ENCODE measurements at places on chromosomes 12 and 14.

GRCh38 chr14:99578541-99579101 is 25.4 kb downstream of the CCDC85C start:
- DNase-seq = no peak

- no peak for DNase-seq
Observed at GRCh38 chr14:78178971-78179370, 8.8 kb downstream of the NRXN3 start.

DNA sequence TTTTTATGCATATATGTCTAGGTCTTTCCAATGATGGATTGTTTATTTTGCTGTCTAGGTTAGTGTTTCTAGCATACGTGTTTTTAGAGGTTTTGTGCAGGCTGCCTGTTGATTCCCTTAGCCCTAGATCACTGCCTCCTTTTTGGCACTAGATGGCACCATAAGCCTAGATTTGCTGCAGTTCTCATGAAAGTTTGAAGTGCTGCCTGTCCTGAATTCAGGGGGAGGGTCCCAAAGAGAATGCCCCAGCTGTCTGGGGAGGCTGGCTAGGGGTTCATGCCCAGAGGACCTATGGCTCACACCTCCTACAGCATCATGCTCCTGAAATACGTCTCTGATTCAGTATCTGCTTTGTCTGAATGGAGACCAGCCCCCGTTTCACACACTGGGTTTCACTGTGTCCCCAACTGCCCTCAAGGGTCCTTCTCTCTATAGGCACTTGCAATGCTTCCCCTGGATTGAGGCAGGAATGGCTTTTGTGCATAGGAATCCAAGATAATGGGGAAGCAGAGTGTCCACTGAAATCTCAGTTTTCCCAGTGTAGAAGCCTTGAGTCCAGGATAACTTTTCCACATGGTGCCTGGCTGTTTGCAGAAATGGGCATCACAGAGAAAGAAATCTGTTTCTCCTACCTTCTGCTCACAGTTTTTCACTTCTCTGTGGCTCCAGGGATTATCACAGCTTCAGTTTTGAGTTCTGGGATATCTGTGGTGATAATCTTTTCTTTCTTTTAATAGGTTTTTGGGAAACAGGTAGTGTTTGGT is 14.2 kb upstream of the TXNRD1 start:
- DNase-seq = no peak

DNA sequence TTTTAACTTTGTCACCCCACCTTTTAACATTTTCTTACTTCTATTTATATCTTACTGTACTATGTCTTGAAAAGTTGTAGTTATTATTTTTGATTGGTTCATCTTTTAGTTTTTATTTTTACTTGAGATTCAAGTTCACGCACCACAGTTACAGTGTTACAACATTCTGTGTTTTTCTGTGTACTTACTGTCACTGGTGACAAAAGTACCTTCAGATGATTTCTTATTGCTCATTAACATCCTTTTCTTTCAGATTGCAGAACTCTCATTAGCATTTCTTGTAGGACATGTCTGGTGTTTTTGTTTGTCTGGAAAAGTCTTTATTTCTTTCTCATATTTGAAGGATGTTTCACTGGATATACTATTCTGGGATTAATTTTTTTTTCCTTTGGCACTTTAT is 289.9 kb downstream of the BCAT1 start:
- no peak for DNase-seq

- DNase-seq = no peak
Observed at GRCh38 chr14:86675059-86675458, 1145.1 kb downstream of the FLRT2 start.

GRCh38 chr12:54173066-54173726 is 15.6 kb downstream of the SMUG1 start:
- peak; percentile 64 for DNase-seq
